ENCODE measurements at places on chromosomes 6 and 20.

DNA sequence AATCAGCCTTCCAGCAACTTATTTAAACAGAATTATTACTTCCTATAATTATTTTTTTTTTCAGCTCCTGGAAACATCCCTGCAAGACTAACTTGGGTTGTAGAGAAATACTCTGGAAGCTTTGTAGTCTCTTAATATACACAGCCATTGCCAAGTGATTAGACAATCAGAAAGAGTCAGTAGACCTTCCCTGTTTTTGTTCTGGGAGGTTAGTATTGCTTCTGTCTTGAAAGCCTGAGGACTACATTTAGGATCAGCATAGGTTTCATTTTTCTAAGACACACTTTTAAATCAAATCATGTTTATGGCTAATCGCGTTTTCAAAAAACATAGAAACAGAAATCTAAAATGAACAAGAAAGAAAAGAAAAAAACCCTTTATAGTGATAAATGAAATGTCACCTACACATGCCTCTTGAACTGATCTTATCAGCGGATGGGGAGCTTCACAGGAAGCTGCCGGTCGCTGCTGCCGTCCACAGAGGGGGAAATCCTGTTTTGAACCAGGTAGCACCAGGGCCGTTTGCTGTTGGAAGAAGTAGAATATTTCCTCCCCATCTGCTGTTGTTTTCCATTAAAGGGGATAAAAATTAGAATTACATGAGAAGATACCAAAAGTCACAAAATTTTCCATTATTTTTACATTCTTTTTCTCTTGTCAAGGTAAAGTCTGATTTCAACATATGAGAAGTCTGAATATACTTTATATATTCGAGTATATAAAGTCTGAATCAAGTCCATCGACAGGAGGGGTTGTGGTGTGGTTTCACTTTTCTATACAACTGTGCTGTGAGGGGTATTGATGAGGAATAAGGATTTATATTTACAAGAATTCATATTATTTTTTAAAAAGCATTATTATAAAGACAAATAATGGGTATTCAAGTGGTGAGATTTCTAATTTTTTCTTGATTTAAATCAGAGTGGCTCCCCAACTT, 94.6 kb downstream of the ARMC2 start:
- no peak for DNase-seq

GRCh38 chr6:154510144-154510905, at the start of gene CNKSR3:
CNKSR3 (minus strand) TSS chr6:154510685; CDS start chr6:154510114, 571 bp downstream.
- peak; percentile 97 for DNase-seq

- no peak for DNase-seq
Measured at GRCh38 chr6:8831366-8832152, 396.2 kb upstream of the SLC35B3 start.

DNA sequence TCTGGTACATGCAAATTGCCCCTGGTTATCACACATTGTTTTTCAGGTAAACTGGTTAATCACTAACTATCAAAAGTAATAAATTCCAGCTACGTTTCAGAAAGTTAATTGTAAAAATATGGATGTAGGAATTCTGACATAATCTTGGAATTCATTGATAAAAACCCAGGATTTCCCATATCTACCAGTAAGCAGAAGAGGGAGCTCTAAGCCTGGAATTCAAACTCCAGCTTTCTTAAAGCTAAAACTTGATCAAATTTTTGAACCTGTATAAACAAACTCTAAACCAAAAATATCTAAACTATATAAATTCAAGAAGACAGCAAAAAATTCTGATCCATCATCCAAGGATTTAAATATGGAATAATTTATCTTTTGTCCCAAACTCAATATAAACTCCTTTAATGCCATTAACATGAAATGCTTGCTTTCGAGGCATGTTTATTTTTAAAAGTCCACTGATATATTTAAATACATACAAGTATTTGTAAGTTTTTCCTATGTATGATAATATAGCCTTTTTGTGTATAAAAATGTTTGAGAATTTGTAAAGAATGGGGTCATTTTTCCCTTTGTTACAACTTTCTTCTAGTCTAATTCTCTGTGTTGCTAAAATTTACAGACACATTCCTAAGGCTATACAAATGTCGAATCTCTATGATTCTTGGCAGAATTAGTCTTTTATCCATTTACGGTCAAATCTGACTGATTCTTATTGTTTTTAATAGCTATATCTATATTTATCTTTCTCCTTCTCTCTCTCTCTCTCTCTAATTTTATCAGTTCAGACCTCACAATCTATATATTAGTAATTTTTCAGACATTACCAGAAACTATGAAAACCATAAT, 91.4 kb upstream of the RNF217 start:
- DNase-seq: peak; percentile 47

GRCh38 chr6:105259913-105260889, 80.4 kb upstream of the POPDC3 start:
- DNase-seq: peak; percentile 24

DNA sequence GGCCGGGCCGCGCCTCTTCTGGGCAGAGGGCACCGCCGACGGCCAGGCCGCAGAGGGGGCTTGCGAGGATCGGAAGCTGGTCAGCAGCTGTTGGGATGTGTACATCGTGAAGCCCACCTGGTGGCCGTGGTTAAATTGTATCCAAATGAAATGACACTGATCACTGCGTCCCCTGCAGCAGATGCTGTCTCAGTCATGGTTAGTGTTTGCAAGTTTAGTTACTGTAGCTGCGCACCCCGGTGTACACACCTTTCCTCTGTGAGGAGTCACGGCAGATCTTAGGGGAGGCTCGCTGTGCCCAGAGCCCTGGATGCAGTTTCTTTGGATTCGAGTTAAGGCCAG, 653 bp downstream of the NAA20 start:
- no peak for DNase-seq

DNA sequence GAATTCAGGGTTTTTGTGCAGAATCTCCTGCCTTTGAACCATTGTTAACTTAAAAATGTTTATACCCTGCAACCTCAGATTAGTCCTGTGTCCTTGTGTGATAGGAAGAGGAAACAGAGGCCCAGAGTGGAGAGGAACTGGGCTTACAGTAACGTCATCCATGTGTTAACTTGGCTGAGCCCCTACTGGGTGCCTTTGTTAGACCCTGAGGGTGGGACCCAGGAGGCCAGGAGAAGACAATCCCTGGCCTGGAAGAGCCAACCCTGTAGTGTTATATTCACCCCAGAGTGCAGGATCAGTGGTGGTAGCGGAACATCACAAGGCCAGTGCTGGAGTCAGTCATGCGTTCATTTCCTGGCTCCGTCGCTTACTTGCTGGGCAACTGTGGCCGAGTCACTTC, 10.6 kb downstream of the MYLK2 start:
- DNase-seq: no peak

DNA sequence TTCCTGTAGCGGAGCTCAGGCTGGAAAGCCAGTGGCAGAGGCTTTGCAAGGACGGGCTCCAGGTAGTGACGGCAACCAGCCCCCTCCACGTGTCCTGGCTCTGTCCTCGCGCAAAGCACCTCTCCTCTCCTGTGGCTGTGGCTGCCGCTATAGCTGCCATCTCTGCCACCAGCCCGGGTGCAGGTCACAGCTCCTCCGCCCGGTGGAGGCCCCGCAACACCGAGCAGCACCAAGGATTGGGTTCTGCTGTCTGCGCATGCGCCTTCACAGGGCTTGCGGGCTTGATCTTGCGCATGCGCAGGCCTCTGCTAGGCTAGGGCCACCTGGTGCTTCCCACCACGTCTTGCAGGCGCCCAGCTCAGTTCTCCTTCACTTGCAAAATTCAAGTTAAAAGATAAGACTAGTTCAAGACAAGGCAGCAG, 625.4 kb downstream of the QKI start:
- DNase-seq: no peak

GRCh38 chr6:133368664-133369063, 127.5 kb downstream of the EYA4 start:
- no peak for DNase-seq

- no peak for DNase-seq
Measured at GRCh38 chr20:47303736-47304135, 52.8 kb downstream of the ZMYND8 start.

GRCh38 chr6:48134246-48134645, 23.2 kb upstream of the PTCHD4 start:
- no peak for DNase-seq

DNA sequence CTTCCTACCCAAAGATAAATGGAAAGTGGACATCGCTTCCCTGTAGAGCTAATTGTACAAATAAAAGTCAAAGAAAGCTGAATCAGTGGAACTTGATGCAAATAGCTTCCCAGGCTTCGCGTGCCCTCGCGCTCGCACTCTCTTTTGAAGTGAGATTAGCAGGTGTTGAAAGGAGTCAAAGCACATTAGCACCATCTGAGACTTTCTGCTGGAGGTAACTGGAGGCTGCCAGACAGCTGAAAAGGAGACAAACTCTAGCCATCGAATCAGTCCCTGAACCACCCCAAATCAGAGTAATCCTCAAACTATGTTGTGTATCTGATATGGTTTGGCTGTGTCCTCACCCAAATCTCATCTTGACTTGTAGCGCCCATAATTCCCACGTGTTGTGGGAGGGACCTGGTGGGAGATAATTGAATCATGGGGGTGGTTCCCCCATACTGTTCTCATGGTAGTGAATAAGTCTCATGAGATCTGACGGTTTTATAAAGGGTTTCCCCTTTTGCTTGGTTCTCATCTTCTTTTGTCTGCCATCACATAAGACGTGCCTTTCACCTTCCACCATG, 23.7 kb downstream of the SULF2 start:
- DNase-seq: no peak

DNA sequence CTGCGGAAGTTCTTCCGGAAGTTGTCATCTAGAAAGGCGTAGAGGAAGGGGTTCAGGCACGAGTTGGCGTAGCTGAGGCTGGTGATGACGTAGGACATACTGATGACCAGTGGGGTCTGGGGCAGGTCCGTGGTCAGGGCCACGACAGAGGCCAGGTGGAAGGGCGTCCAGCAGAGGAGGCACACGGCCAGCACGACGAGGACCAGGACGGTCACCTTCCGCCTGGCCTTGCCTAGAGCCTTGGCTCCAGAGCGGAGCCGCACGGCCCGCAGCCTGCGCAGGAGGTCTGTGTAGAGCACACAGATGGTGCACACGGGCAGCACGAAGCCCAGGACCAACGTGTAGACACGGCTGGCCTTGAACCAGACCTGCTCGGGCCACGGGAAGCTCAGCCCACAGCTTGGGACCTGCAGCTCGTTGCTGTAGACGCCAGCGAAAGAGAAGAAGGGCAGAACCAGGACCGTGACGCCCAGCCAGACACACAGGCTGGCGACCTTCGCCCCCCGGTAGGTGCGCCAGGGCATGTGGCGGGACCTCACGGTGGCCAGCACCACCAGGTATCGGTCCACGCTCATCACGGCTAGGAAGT, 1.4 kb downstream of the NPBWR2 start:
- no peak for DNase-seq

GRCh38 chr6:8182902-8183665, 80.7 kb upstream of the EEF1E1 start:
- DNase-seq: no peak

- DNase-seq: peak; percentile 83
Measured at GRCh38 chr20:34579191-34579978, 20.9 kb downstream of the MAP1LC3A start.

Data from hepatocyte (in vitro differentiated cells).